ENCODE measurements at places on chromosomes 3 and 15.

- DNase-seq: no peak
These were observed 46.1 kb downstream of the PIK3R4 start for GRCh38 chr3:130700541-130700940.

DNA sequence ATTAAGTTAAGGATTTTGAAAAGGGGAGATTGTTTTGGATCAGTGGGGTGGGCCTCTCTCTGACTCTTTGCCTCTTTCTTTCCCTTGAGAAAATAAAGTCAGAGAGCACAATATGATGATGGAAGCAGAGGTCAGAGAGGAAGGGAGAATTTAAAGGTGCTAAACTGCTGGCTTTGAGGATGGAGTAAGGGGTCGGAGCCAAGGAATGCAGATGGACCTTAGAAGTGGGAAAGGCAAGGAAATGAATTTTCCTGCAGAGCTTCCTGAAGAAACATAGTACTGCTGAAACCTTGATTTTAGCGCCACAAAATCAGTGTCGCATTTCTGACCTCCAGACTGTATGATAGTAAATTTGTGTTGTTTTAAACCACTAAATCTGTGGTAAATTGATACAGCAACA is 317.4 kb downstream of the NAALADL2 start:
- DNase-seq: no peak

DNA sequence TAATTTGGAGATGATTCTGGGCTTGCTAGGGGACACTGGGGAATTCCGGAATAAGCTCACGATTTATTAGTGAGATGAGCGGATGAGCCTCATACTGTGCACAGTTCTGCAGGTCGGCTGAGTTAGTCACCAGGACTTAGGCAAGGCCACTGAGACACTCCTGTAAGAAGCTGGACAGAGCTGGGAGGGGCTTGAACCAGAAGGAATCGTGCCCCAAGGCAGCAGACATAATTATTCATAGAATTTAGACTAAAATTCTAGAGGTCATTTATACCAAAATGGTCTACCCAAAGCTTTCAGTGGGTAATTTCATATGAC is 121.4 kb downstream of the VGLL4 start:
- DNase-seq: no peak

DNA sequence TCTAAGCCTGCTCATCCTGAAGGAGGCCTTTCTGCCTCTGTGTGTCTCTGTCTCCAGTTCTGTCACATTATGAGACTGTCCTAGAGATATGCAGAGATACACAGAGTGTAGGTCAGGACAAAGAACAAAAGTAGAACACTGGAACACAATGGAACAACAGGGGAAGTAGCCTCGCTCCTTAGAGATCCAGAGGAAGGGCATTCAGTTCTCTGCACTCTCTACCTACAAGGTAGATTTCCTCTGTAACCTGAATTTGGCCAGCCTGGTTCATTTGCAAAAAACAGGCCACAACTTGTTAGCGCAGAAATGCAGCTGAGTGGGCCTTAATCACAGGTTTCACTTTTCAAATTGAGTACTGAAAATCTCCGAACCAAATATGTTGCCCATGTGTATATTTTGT is 19.4 kb downstream of the NEK10 start:
- DNase-seq: no peak

DNA sequence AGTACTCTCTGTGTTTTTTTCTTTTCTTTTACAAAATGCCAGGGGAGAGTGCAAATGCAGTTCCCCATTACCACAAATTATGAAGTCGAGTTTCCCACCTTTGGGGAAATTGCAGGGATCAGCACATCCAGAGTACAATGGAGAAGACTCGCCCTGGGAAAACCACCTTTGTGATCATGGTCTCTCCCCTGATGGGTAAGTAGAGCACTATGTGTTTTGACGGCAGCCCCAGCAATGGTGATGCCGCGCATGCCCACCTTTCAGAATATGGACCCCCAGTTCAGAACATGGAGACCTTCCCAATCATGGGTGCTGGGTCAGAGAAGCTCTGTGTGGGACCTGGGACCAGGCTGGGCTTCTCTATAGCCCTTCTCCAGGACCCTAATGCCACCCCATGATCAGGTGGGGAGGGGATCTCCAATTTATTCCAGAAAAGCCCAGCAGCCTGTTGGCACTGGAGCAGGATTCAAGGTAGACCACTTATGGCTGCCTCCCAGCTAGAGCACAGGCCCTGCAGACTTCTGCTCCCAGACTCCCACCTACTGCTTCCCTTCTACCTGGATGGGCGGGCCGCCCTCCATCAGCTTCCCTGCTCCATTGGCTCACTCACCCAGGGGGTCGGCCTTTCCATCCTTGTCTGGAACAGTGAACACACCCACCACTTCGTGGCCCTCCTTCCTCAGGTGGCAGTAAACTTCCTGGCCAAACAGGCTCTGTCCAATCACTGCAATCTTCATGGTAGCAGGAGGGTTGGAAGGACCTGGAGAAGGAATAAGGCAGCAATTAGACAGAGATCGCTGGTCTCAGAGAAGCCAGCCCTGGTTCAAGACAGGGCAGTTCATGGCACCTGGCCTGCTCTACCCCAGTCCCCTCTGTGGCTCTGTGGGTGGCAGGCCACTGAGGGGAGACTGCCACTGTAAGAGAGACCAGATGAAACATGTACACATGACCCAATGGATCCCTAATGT is 19.9 kb downstream of the ALDH1L1 start:
- DNase-seq: no peak

DNA sequence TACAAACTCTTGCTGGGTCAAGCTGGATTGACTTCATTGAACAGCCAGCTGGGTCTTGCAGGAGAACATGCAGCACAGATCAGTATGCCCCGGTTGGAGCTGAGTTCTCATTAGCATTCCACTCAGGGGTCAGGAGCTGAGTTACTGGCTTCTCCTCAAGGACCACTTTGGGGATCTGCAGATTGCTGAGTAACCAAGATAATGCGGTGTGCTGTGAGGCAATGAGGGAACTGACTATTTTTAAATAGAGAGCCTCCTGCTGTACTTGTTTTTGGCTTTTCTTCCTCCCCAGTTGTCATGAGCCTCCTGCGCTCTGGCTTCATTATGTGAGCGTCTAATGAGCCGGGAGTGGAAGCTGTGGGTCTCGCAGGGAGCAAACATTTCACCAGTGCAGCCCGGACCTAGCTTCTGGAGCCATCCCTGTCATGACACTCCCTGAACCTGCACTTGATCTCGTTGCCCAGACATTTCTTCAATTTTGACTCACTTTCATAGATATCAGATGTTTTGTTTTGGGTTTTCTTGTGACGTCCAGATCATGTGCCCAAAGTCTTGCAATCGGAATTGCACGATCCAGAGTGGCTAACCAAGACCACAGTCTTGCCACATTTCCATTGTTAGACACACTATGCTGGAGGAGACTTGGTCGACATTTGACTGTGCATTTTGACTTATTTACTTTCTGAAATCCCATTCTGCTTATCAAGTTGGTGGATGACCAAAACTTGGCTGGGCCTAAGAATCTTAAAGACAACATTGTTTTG is 327.2 kb downstream of the LRTM1 start:
- no peak for DNase-seq

GRCh38 chr3:123602325-123602724 is 17.5 kb upstream of the HACD2 start:
- no peak for DNase-seq

DNA sequence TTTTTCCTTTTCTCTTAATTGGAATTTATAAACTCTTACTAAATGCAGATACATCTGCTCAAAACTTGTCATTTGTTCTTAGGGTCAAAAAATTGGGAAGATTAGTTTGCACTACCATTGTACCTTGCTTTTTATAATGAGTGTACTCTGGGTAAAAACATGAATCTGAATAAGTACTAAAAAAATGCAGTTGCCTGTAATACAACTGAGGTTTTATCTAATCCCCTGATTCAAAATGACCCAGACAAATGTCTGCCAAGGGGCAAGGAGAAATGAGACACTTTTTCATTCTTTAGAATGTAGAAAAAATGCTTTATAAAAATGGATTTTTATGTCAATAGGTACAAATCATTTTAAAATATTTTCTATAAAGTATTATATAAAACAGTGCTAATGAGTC is 42.4 kb downstream of the RASA2 start:
- no peak for DNase-seq

GRCh38 chr3:43435706-43436105 is 149.4 kb downstream of the SNRK start:
- no peak for DNase-seq

Measured in stimulated activated CD4-positive, alpha-beta T cell treated with anti-CD3 and anti-CD28 coated beads, Interleukin-15, amount 100 ng/mL, for 48 hours (primary cell).